ENCODE measurements at places on chromosomes 1 and 21.

DNA sequence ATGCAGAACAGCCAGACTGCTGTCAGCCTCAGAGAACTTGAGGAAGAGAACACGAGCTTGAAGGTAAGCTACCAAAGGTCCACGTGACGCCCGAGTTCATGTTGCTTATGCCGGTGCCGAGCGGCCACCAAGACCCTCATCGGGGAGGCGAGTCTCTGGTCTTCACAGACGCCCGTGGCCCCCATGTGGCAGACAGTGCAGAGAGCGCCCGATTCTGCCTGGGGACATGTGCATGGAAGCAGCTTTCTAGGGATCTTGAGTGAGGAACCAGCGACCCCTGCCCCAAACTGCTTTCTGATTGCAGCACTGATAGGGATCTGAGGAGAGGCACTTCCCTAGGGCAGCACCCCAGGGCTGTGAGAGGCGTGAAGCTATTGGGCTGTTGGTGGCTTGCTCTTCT lies 56.3 kb upstream of the DIP2A start:
- DNase-seq, result no peak

DNA sequence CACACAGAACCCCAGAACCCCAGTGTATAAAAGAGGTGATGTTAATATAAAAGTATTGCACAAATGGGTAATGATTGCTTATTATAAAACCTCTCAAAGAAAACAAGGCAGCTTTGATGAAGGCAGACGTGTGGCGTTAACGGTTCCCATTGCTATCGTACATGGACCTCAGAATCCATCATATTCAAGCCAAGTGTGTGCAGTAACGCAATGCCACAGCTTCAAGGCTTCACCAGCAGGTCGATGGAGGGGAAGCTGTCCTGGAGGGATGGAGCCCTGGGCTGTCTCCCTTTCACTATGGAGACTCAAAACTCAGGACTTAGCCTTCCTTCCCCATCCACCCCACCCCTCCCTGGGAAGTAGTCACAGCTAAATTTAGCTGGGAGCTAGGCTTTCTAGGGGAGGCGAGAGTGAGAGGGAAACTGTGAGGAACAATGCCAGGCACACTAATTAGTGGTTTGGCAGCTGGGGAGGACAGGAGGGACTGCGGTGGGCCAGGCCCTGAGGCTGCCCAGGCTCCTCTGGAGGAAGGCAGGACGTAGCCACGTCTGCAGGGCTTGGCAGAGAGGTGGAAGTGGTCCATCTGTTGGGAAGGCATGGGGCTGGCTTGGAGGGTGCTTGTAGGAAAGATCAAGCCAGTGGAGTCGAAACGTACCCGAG lies 121.2 kb downstream of the HMGB4 start:
- no peak for DNase-seq

DNA sequence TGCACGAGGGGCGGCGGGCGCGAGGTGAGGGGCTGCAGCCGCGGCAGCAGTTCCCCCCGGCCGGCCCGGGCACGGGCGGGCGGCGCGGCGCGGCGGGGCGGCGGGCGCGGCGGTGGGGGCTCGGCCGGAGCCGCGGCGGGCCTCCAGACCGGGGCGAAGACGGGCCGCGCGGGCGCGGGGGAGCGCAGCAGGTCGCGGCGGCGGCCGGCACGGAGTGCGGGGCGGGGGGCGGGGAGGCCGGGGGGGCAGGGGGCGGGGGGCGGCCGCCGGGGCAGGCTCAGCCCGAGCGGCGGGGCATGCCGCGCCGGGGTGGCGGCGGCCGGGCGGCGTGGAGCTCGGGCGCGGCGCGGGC lies 311 bp downstream of the IRF2BP2 start:
- DNase-seq, result no peak

- DNase-seq, result no peak
Observed at GRCh38 chr1:11320153-11320936, 47.3 kb downstream of the UBIAD1 start.

GRCh38 chr1:27333717-27334279 lies 8.0 kb upstream of the SYTL1 start:
- no peak for DNase-seq

GRCh38 chr1:97906567-97907241 lies 14.1 kb downstream of the DPYD start:
- no peak for DNase-seq

DNA sequence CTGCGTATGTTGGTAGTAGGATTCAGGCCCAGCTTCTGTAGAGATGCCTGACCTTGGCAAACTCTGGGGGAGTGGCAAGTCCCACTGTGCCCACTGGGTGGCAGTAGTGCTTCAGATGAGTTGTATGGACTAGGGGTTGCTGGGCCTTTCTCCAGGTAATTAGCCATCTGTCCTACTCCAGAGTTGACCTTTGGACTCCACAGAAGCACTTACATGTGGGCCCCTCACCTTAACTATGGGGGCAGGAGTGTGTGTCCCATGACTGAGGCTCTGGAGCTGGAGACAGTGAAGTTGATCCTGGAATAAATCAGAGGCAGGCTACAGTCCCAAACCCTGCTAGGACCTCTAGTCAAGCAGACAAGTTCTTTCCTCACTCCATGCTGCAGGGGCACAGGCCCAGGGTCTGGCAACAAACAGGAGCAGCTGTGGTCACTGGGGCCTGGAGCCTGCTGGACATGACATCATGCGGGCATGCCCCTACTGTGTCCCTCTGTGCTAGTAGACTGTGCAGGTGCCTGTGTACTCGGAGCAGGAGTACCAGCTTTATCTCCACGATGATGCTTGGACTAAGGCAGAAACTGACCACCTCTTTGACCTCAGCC lies 4.6 kb downstream of the DMAP1 start:
- no peak for DNase-seq

DNA sequence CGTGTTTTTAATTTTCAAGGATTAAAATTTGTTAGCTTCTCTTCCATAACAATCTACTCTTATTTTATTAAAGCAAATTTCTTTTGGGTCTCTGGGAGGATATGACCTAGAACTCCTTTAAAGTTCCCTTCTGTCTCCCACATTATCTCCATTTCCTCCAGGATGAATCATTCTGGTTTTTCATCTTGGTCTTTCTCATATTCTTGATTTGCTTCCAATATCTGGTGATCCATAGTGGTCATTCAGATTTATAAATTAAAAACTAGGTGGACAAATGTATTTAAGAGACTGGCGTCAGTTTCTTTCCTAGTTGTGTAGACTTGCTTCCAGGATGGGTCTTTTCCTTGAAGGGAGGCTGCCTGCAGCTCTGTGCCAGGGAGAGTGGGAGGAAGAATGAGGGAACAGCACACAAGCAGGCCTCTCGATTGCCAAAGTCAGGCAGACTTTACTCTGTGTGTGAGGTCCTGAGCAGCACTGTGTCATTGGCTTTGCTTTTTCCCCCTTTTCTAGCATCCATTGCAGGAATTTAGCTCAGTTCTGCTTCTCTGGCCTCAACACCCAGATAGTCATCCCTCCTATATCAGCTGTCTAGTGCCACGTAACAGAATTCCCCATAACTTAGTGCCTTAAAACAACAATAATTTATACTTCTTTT lies 48.1 kb upstream of the FOXO6 start:
- no peak for DNase-seq

GRCh38 chr1:230141021-230141648 lies 74.1 kb downstream of the GALNT2 start:
- no peak for DNase-seq

DNA sequence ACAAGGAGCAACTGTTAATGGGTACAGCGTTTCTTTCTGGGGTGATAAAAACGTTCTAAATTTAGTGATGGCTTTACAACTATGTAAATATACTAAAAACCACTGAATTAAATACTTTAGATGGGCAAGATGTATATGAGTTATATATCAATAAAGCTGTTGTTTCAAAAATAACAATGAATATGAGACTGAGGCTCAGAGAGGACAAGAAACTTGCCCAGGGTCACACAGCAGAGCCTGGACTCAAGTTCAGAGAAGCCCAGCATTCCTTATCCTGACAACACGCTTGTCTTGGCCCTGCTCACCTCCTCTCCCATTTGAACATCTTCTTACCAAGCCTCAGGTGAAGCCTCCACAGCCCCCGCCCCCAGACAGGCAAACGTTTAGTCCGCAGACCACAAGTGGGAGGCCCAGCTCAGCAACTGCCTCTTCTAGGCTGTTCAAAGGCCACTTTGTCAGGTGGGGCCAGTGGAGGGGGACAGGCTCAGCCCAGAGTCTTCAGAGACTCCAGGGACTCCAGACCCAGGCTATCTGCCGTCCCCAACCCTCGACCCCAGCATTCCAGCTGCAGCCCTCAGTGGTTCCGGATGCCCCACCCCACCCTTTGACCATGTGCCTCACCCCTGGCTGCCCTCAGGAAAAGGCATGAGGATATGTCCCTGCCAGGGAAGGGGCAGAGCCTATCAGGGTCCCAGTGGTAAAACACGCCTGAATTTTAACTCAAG lies 17.9 kb downstream of the SDC3 start:
- no peak for DNase-seq

DNA sequence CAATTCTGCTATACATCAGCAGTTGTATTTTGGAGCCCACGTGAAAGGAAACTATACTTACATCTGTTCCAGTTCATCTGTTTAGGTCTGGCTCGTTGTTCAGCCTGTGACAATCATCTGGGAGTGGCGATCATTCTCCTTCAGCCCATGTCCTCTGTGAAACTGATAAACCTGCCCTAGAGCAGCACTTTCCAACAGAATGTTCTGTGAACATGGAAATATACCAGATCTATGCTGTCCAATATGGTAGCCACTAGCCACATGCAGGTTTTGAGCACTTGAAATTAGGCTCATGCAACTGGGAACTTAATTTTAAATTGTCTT lies 24.5 kb upstream of the COQ8A start:
- DNase-seq, result no peak
